Peyer's patch (tissue), 4 donors: ENCODE measurements at places on chromosomes 7 and 10. TPM values are rescaled to one million over a fixed set of nuclear protein-coding genes. Genes with fewer than 3 reads are reported as not detected.

GRCh38 chr10:133614830-133615580 lies 11.6 kb downstream of the FRG2B start:
- no peak for DNase-seq

DNA sequence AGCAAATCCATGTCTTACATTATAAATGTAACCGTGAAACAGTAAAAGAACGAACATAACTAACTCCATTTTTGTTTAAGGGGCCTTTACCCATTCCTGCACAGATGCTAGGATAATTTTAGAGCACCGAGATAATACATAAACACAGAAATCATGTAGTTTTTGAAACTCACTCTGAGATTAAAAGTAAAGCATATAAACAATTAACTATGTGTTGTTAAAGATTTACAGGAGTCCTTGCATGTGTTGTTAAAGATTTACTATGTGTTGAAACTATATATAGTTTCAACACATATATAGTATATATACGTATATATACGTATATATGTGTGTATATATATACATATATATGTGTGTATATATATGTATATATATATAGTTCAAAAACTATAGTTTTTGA lies 7.2 kb upstream of the CALML3 start:
- DNase-seq = no peak

Gene NCAPG2
- 7.5 TPM for total RNA-seq

Gene TMEM184A
- total RNA-seq = 144 TPM

- no peak for DNase-seq
Observed at GRCh38 chr7:80642871-80643270, 4.4 kb downstream of the CD36 start.
